ENCODE measurements at places on chromosomes 1 and 21.

DNA sequence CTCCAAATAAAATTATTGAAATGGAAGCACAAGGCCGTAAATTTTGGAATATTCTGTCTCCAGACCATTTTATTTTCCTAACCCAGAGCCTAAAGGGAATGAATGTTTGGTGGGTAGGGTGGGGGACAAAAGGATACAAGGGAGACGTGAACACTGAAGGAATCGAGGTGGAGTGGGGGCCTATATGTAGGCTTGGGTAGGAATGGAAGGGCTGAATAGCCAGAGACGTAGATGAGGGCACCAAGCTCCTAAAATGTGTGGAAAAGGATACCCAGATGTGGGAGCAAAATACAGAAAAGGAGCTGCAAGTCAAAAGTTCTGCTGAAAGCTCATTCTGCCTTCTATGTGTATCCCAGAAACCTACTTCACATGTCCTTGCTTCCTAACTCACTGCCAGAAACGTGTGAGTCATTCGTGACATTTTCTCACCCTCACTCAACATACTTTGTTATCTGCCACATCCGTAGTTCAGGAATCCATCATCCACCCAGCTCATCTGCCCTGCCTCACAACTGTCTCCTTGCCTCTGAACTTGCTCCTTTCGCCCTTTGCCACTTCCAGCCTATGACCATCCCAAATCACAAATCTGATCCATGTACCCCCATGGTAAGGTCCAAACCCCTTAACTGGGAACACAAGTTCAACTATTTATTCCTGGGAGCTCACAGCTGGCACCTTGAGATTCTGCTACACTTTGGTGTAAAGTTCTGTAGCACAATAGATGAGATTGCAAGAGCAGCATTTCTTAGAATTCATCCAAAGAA, 84.1 kb upstream of the PRDX6 start:
- DNase-seq, result no peak

DNA sequence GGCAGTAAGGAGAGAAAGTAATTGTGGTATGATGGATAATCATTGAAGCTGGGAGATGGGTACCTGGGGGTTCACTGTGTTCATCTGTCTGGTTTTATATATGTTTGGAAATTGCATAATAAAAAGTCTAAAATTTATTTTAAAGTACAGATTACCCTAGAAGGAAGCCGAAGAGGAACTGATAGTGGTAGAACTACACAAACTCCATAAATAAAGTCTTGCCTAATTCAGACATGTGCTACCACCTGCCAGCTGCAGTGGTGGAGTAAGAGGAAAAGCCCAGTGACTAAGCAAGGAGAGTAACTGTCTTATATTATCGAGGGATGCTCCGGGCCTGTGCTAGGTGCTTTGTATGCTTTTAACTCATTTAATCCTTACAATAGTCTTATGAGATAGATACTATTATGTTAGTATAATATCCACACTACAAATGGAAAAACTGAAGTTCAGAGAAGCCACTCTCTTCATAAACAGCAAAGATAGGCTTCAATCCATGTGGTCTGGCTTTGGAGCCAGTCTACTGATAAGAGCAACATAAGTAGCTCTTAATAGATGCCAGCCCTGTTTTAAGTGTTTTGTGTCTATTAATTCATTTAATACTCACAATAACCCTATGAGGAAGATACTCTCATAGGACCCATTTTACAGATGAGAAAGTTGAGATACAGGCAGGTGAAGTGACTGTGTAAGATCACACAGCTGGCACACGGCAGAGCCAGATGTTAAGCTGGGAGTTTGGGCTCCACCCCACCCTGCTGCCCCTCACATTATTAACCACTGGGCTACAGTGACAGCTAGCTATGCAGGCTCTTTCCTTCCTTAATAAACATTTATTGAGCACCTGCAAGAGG, 56.8 kb upstream of the HNRNPU start:
- no peak for DNase-seq

DNA sequence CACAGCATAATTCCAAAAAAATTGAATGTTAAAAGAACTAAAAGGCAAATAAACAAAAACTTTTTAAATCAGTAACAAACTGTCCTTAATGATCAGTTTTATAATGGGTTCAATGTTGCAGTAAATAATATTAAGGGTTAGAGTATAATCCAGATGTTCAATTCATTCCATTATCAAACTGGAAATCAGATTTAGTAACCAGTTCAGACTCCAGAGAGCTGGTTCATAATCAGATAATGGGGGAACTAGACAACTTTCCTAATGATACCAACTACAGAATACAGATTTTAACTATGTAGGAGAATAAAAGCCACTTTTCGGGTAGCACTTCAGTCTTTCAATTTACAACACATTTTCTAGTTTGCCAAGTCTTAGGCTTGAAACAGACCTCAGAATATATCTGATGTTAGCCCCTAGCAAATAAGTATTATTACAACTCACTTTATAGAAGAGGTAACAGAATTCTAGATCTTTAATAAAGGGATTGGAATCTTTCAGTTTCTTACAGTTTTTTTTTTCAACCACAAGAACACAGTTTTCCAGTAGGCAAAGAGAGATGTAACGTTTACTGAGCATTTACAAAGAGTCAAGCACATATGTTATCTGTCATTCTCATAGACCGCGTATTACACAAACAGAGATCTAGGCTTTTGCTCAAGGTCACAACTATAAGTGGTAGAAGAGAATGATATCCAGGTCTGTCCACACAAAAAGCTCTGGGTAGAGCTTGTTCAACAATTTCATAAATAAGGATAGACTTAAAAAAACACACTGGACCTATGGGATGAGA, 1.9 kb upstream of the DCAF6 start:
- DNase-seq, result no peak

GRCh38 chr21:33816174-33816573, 99.4 kb downstream of the ATP5PO start:
- no peak for DNase-seq

DNA sequence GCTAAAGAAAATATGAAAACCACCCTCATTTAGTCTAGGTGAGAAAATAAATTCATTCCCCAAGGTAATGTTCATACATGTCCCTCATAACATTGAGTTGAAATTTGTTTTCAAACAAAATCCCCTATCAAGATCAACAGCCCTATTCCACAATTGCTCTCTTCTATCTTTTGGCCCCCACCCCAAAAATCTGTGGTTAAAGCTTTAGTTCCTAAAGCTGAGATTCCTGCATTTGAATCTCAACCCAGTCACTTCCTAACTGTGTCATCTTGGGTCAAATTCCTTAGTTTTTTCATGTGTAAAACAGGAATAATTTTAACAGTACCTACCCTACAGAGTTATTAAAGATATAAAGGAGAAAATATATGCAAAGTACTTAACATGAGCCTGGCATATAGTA, 22.0 kb downstream of the KIAA0319L start:
- DNase-seq, result no peak

DNA sequence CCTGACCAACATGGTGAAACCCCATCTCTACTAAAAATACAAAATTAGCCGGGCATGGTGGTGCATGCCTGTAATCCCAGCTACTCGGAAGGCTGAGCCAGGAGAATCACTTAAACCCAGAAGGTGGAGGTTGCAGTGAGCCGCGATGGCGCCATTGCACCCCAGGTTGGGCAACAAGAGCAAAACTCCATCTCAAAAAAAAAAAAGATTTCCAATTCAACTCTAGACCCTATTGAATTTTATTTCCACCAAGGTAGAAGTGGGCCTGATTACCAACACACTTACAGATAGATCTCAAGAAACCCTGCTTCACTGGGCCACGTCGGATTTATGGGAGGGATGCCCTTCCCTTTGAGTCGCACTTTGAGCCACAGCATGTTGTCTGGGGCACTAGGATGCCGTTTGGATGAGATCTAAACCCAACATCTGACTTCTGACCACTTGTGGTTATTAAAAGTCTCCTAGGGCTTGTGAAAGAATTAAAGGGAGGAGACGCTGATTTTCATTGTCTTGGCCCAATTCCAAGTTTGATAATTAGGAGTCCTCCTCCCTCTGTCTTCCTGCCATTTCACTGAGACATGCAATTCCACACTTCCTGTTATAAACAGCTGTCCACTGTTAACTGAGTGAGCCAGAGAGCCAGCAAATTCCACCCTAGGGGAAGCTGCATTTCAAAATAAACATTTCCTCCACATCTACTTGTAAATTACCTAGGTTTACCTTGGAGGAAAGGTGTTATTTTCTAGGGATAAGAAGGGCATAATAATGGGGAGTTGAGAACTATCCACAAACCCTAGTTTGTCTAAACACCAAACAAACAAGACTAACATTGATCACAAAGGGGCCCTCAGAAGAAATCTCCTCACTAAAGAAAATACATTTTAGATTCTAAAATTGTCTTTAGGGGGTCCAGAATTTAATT, 5.2 kb upstream of the RERE start:
- DNase-seq, result no peak

GRCh38 chr1:203662360-203662759, 35.7 kb downstream of the ATP2B4 start:
- no peak for DNase-seq

DNA sequence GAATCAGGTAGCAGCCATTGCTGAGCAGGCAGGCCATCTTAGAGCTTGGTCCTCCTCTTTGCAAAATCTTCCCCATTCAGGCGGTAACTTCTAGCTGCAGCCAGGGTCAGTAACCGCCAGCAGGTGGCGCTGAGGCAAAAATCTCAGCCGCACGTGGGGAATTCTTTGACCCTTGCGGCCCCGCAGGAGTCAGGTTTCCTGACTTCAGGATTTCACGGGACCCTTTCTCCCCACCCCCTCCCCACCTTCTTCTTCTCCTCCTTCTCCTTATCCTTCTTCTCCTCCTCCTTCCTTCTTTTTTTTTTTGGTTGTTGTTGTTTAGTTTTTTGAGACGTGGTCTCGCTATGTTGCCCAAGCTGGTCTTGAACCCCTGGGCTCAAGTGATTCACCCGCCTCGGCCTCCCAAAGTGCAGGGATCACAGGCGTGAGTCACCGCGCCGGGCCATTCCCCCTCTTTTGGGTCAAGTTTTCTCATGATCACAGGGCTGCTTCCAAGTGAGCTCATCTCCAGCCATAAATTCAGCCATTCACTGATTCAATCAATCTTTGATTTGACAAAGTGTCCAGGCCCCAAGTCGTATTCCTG, 33.4 kb upstream of the TENT5B start:
- no peak for DNase-seq

- no peak for DNase-seq
Observed at GRCh38 chr1:31366796-31367195, 6.1 kb downstream of the FABP3 start.

DNA sequence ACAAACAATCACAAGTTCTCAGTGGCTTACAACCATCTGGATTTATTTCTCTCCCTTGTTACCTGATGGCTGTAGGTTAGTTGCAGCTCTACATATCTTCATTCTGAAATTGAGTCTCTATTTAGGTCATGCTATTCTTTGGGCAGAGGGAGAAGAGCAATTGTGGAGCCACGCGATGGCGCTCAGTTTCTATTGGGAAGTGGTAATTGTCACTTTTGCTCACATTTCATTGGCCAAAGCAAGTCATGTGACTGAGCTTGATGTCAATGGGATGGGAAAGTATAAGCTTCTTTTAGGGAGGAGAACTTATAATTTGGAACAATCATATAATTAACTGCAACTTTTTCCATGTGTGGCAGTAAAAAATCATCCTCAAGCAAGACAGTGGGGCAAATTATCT, 166.5 kb downstream of the LMO4 start:
- DNase-seq, result no peak

DNA sequence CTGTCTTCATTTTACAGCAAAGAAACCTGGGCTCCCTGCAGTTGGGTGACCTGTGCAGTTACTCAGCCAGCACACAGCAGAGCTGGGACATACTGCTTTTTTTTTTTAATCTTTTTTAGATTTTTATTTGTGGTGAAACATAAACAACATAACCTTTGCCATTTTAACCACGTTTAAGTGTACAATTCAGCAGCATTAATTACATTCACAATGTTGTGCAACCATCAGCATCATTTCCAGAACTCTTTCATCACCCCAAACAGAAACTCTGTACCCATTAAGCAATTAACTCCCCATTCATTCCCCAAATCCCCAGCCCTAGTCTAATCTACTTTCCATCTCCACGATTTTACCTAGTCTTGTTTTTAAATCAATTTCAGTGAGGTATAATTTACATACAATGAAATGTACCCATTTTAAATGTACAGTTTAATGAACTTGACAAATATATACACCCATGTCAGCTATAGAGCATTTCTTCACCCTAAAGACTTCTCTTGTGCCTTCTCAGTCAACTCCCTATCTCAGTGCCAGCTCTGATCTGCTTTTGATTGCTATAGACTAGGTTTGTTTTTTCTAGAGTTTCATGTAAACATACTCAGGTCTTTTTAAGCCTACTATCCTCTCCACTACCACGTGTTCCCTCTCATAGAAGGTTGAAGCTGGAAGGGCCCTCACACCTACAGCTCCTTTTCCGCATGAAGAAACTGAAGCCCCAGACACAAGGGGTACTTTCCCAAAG, 37.8 kb upstream of the C8B start:
- no peak for DNase-seq

GRCh38 chr1:6151291-6151822, 28.8 kb downstream of the CHD5 start:
- no peak for DNase-seq

GRCh38 chr1:8706995-8707396, 110.4 kb downstream of the RERE start:
- no peak for DNase-seq

- DNase-seq, result no peak
Observed at GRCh38 chr1:197920067-197920396, 2.9 kb downstream of the LHX9 start.

DNA sequence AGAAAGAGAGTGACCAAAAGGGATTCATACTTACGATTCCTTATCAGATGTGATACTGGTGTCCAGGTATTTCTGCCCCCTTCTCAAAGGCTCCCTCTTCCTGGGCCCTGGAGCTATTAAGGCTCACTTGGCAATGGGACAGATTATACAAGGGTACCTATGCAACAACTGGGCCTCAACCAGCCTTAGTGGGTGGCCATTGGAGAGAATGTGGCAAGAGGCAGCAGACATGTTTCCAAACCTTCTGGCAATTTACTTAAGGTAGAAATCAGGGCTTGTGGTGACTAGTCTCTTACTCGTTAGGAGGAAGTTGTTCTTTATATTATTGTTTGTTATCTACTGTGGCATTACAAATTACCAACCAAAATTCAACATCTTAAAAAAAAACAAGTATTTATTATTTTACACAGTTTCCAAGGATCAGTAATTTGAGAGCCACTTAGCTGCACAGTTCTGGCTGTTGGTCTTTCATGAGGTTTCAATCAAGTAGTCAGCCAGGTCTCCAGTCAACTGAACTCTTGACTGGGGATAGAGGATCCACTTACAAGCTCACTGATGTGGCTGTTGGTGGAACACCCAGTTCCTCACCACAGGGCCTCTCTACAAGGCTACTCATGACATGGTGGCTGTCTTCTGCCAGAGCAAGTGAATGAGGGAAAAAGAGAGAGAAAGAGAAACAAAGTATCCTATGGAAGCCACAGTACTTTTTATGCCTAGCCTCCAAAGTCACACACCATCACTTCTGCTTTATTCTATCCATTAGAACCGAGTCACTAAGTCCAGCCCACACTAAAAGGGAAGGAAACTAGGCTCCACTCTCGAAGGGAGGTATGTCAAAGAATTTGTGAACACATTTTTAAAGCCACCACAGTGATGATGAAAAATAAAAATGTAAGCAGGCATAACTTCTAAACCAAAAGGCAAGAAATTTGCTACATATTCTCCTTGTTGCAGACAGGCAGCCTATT, 10.7 kb downstream of the ZNF648 start:
- DNase-seq, result no peak

GRCh38 chr1:192904438-192904895, 95.6 kb downstream of the RGS2 start:
- DNase-seq, result no peak
